ACHN (cell line): ENCODE measurements at places on chromosomes 5 and 9.

DNA sequence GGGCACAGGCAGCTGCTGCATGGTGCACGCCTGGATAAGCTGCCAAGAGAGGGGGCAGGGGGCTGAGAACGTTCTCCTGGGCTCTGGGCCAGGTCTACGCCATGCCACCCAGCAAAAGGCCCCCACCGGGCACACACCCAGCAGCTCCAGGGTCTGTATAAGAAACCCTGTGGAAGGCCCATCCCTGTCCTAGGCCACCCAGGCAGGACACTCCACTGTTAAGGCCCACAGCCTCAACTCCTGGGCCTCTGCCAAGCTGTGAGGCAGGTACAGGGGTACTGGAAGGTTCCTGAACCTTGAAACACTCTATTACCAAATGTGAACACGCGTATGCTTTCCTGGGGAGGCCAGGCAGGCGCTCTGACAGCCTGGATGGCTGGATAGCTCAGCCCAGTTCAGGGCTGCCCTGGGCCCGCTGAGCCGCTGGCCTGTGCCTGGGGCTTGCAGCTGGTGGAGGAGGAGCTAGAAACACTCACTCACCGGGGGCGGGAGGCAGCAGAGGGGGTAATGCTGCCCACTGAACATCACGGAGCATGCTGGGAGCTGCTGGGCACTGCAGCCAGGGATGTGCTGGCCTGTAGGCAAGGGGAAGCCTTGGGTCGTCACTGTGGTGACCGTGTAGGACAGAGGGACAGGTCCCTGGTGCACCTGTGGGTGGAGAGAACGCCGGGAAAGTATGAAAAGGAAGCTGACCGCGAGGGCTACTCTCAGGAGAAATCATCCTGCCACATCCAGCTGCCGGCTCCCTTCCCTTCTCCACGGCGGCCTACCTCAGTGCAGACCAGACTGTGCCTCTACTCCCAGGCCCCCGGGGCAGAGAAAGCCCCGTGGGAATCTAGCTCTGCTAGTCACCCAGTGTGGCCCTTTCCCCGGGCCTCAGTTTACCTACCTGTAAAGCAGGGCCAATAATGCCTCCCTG is 6.0 kb downstream of the RNF44 start:
- no peak for DNase-seq

DNA sequence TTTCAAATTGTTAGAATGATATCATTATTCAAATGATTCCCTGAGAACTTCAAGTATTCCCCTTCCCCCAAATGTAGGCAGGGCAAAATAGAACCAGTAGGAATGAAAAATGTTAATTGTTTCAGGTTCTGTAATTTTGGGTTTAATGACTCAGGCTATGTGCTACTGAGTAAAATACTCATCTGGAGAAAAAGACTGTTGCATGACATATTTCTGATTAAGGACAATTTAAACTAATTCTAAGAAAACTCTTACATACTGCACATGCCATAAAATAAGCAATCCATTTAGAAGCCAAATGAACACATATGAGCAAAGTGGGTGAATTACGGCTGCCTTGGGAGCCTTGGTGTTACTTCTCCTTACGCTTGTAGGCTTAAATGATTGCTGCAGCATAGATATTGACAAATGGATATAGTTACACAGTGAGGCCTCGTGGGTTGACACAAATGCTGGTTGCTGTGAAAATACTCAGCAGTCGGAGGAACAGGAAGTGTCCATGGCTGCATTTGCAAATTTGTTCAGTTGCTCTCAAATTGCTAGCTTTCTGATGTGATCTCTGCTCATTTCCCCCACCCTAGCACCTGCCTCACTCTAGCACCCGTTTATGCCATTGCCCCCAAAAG is 174.9 kb upstream of the DMAC1 start:
- DNase-seq, result no peak

GRCh38 chr5:80249901-80250300 is 5.9 kb downstream of the SERINC5 start:
- no peak for DNase-seq

- DNase-seq, result no peak
Observed at GRCh38 chr5:88226881-88227450, 41.7 kb downstream of the TMEM161B start.

GRCh38 chr9:22029231-22029630 is 20.1 kb upstream of the CDKN2B start:
- DNase-seq, result no peak

DNA sequence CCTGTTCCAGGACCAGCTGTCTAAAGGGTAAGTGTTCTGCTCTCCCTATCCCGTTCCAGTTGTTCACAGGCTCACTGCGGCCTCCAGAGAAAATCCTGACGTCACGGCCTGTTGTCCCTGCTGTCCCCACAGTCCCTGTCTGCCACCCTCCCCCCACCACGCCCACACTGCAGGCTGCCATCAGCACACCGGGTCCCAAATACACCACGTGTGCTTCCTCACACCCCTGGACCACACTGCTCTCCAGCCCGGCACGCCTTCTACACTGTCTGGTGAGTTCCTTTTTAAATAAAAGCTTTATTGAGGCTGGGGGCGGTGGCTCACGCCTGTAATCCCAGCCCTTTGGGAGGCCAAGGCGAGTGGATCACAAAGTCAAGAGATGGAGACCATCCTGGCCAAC is 88.3 kb upstream of the RUFY1 start:
- DNase-seq, result no peak

DNA sequence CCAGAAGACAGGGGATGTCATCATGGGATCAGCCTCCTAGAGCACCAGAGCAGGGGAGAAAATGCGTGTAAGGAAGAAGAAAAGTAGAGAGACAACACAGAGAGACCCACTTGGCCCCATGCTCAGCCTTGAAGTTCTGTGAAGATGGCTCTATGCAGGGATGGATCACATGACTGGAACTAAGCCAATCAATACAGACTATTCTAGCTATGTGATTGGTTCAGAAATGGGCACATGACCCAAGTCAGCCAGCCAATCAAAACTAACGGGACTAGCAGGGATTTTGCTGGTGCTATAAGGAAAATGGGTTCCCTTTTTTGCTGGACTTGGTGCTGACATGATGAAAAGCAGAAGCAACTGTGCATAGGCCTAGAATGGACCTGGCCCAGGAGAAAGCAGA is 173.0 kb upstream of the TBC1D2 start:
- no peak for DNase-seq

- no peak for DNase-seq
Observed at GRCh38 chr5:142206801-142207200, 98.2 kb downstream of the NDFIP1 start.

GRCh38 chr5:167642779-167643517 is 648.5 kb upstream of the WWC1 start:
- DNase-seq, result peak; percentile 49

DNA sequence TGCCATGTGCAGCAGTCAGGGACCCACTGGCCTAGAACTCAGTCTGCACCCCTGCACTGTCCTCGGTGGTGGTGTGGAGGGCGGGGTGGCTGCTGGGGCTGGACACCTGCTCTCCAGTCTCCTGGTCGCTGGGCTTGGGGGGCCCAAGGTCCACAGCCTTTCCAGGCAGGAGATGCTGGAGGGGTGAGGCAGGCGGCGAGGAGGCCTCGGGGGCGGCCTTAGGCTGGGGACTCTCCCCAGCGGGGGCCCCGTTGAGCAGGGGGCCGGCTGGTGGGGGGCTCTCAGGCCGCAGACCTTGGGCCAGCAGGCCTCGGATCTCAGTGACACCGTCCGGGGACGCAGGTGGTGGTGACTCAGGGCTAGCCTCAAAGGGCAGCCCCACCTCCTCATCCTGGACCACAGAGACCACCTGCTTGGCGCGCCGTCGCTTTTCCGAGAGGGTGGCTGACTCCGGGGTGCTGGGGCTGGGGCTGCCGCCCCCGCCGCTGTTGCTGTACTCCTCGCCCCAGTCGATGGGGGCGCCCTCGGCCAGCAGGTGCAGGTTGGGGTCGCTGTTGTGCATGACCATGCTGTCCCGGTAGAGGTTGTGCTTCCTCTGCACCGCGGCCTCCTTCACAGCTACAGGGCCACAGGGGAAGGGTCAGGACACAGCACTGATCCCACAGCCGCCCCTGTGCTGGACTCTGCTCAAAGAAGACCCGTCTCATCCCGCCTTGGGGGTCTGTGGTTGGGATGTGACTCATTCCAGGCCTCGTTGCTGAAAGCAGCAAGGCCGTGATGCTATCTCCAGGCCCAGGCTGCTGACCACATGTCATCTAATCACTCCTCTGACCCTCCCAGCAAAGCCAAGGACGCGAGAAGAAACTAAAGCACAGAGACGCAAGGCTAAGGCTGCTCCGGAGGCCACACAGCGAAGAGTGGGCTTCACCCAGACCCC is 55.8 kb downstream of the LRSAM1 start:
- DNase-seq, result no peak

- peak; percentile 71 for DNase-seq
Observed at GRCh38 chr5:181159286-181160151, 12.1 kb downstream of the OR2V2 start.

- DNase-seq, result no peak
Observed at GRCh38 chr5:105970919-105971318, 1699.8 kb downstream of the EFNA5 start.

DNA sequence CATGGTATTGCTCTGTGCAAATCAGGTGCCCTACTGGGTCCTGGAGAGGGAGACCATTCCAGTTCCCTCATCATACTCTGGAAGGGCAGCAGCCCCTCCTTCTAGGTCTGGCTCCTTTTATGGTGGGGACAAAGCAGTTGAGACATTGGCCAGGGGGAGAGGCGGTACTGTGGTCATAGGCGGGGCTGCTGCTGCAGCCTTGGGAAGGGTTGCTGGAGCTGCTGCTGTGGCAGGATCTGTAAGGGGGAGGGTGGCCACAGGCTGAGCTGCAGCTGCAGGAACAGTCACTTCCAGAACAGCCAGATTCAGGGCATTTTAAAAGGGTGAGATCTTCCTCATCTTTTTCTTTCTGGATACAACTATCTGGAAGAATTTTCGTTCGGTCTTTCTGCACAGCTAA is 233.0 kb upstream of the SGCD start:
- DNase-seq, result no peak

GRCh38 chr5:133679534-133679933 is 67.2 kb upstream of the FSTL4 start:
- DNase-seq, result no peak

GRCh38 chr5:150101023-150101422 is 14.7 kb upstream of the CSF1R start:
- no peak for DNase-seq

GRCh38 chr5:27129926-27130325 is 91.5 kb upstream of the CDH9 start:
- DNase-seq, result no peak
